ENCODE measurements at places on chromosomes 5 and 9. TPM values are rescaled to one million over a fixed set of nuclear protein-coding genes. Genes with fewer than 3 reads are reported as not detected.

DNA sequence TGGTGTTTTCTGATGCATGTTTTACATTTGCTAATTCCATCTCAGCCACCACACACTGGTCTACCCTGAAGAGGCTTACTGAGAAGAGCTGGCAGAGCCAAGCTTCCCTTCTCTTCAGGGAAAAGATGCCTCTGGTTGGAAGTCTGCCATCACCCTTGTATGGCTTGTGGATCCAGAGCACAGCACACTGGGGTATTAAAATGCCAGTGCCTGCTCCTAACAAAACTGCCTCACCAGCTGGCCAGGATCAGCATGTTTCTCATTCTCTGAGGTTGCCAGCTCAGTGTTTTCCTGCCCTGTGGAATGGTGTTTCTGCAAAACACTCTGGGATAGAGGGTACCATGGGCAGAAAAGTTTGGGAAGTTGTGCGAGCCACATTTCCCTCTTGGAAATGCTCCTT, 31.6 kb upstream of the ZNF618 start:
- no peak for DNase-seq

- DNase-seq: no peak
These were observed 26.6 kb upstream of the C9orf72 start for GRCh38 chr9:27599870-27600238.

Gene NR2F1-AS1
- total RNA-seq: 5.4 TPM

Gene PPP3R2
- total RNA-seq: not detected

Gene WDR41
- 73.2 TPM for total RNA-seq

Gene GHR
- total RNA-seq: 25.4 TPM

All from skin of body (tissue), 3 donors.